Lower lobe of right lung (tissue), 2 donors: ENCODE measurements at places on chromosomes 1 and 21. TPM values are rescaled to one million over a fixed set of nuclear protein-coding genes. Genes with fewer than 3 reads are reported as not detected.

DNA sequence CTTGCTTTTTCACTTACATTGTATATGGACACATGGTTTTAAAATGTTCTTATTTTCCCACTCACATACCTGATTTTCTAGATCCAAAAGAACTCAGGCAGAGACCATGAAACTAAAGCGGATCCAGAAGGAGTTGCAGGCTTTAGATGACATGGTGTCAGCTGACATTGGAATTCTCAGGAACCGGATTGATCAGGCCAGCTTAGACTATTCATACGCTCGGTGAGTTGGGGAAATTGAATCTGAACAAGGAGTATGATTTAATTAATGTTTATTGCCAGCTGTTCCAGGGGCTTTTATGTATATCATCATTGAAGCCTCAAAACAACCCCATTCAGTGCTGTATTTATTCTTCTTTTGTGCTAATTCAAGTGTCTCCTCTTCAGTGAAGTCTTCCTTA, 12.7 kb downstream of the GORAB start:
- DNase-seq = no peak
- H3K4me1 ChIP-seq = no peaks in the 10 kb centered on the region
- no peaks in the 10 kb centered on the region for H3K27me3 ChIP-seq
- no peak overlapping the region for H3K4me3 ChIP-seq

DNA sequence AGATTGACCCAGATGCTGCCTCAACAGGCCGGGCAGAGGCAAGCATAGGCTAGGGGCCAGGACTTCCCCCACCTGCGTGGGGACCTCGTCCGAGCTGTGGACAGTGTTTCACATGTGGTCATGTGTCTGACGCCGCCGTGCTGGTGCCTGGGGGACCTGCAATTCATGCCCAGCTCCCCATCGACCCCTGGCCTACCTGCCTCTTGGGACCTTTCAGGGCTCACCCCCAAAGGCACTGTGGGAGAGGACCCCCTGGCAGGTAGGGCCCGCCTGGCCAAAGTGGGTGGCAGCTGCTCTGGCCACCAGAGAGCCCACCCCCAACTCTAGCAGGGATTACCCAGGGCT, 4.4 kb downstream of the TMEM201 start:
- H3K4me1 ChIP-seq = peaks cover 33% of the 10 kb centered on the region
- H3K27ac ChIP-seq = peak overlapping the region; percentile 18
- H3K27me3 ChIP-seq = no peaks in the 10 kb centered on the region
- DNase-seq = no peak
- no peak overlapping the region for H3K4me3 ChIP-seq
- peaks cover 11% of the 10 kb centered on the region for H3K36me3 ChIP-seq

- H3K4me3 ChIP-seq = no peak overlapping the region
- H3K36me3 ChIP-seq = no peaks in the 10 kb centered on the region
- no peak overlapping the region for H3K27ac ChIP-seq
Observed at GRCh38 chr1:69077633-69078032, 490.1 kb upstream of the LRRC7 start.

The CD5L gene
- 6.8 TPM for total RNA-seq

- DNase-seq = no peak
- H3K27ac ChIP-seq = peak overlapping the region; percentile 86
- H3K36me3 ChIP-seq = no peaks in the 10 kb centered on the region
- H3K4me1 ChIP-seq = peaks cover 22% of the 10 kb centered on the region
- no peaks in the 10 kb centered on the region for H3K27me3 ChIP-seq
Observed at GRCh38 chr21:45365608-45366241, 39.2 kb upstream of the COL18A1 start.

The GSTM2 gene
- 35.7 TPM for total RNA-seq

The CELA2B gene
- total RNA-seq = not detected

DNA sequence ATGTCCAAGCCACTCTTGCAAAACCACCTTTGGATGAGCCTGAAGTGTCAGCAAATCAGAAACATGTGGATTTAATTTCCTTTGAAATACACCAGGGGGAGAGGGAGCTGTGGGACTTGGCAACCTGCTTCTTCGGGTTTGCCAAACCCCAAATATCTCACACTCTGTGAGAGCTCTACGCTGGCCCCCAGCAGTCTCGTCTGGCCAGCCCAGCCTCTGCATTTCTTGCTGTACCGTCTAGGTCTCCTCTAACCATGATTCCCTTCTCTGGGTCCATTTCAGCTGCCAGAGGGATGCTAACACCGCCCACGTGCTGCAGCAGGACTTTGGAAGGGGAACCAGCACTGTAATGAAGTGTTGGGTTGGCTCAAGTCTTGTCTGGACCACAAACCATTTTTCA, 114.6 kb downstream of the MRPS6 start:
- H3K27me3 ChIP-seq = no peaks in the 10 kb centered on the region
- H3K4me3 ChIP-seq = no peak overlapping the region
- H3K36me3 ChIP-seq = no peaks in the 10 kb centered on the region
- no peaks in the 10 kb centered on the region for H3K4me1 ChIP-seq

DNA sequence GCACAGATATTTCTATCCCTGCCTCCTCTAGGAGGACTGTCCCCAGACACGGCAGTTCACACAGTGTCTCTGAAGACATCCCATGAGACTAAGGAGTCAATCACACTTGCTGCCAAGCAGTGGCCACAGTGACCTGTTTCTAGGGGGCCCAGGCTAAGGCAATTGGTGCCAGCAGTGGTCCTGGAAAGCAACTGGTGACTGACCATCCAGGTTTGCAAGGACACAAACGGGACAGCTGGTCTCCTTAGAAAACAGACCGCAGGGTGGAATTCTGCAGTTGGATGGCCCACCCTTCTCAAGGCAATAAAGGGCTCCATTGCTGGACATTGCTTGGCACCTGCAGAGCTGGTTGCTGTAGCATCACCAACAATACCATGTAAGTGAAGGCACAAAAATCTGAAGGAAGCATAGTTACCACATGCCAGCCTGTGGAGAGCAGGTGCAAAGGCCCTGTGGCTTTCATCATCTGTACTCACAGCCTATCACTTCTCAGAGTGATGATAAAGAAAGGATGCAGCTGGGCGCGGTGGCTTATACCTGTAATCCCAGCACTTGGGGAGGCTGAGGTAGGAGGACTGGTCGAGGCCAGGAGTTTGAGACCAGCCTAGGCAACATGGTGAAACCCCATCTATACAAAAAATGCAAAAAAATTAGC, 81.5 kb downstream of the STUM start:
- peaks cover 35% of the 10 kb centered on the region for H3K36me3 ChIP-seq
- H3K4me1 ChIP-seq = peaks cover 26% of the 10 kb centered on the region
- peak; percentile 19 for DNase-seq
- no peaks in the 10 kb centered on the region for H3K27me3 ChIP-seq

DNA sequence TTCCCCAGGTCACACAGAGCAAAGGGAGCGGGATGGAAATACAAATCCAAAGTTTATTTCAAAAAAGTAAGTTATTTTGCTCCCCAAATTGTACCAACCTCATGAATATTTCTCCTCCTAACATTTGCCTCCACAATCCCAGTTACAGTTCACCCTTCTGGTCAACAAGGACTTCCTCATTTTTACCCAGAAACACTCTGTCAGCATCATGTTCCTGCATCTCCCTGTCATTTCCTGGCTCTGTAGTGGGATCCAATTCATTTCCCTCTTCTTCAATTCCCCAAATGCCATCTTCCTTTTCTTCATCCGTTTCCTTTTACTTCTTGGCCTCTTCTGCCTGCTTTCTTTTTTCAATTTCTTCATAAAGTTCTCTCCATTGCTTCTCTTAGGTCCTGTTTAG, 32.0 kb upstream of the EPS15 start:
- H3K4me3 ChIP-seq = no peak overlapping the region
- H3K27ac ChIP-seq = no peak overlapping the region
- no peak for DNase-seq
- no peaks in the 10 kb centered on the region for H3K27me3 ChIP-seq
- no peaks in the 10 kb centered on the region for H3K4me1 ChIP-seq
